Fibroblast of lung (primary cell): ENCODE measurements at places on chromosomes 5 and 9. TPM values are rescaled to one million over a fixed set of nuclear protein-coding genes. Genes with fewer than 3 reads are reported as not detected.

The GFI1B gene
- polyA plus RNA-seq, result 0.02 and 0.06 TPM in 2 replicates

The OSMR gene
- polyA plus RNA-seq, result 80.4 and 189 TPM in 2 replicates

The PIP5K1B gene
- polyA plus RNA-seq, result 0.03 TPM in 1 of 2 replicates, not detected in the other

The RASA1 gene
- 45.8 and 64.0 TPM in 2 replicates for polyA plus RNA-seq

The PGM5 gene
- 42.6 and 65.7 TPM in 2 replicates for polyA plus RNA-seq

The TIMD4 gene
- not detected in 2 replicates for polyA plus RNA-seq

The IL17B gene
- 0.34 TPM in 1 of 2 replicates, not detected in the other for polyA plus RNA-seq

The SIT1 gene
- polyA plus RNA-seq, result 0.07 TPM in 1 of 2 replicates, not detected in the other

The RORB gene
- 0.20 and 0.24 TPM in 2 replicates for polyA plus RNA-seq

The RABGAP1 gene
- 36.2 and 58.6 TPM in 2 replicates for polyA plus RNA-seq

The C5orf46 gene
- polyA plus RNA-seq, result not detected in 2 replicates

The ARHGEF28 gene
- polyA plus RNA-seq, result 2.3 and 3.5 TPM in 2 replicates

DNA sequence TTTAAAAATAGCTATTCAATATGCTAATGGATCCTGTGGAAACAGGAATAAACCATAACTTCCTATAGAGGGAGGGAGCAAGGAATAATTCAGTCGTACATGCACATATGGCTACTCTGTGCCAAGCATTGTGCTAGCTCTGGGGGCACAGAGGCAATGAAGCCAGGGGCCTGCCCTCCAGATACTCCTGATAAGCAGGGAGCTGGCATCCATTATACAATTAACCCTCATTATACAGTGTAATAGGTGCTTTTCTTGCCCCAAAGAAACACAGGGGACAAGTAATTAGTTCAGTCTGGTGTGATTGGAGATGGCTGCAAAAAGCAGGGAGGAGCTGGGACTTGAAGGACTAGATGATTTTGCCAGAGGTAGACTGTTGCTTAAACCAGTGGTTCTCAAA, 200.4 kb downstream of the SREK1 start:
- H3K36me3 ChIP-seq, result no peaks in the 10 kb centered on the region
- no peaks in the 10 kb centered on the region for H3K4me1 ChIP-seq
- H3K27me3 ChIP-seq, result no peaks in the 10 kb centered on the region
- no peak overlapping the region for H3K4me3 ChIP-seq
- H3K27ac ChIP-seq, result no peak overlapping the region

- H3K4me3 ChIP-seq, result no peak overlapping the region
- no peak overlapping the region for H3K27ac ChIP-seq
- peak; percentile 85 for DNase-seq
- H3K4me1 ChIP-seq, result peaks cover 6% of the 10 kb centered on the region
- no peaks in the 10 kb centered on the region for H3K27me3 ChIP-seq
These were observed 127.8 kb downstream of the GNAQ start for GRCh38 chr9:77903666-77904285.

DNA sequence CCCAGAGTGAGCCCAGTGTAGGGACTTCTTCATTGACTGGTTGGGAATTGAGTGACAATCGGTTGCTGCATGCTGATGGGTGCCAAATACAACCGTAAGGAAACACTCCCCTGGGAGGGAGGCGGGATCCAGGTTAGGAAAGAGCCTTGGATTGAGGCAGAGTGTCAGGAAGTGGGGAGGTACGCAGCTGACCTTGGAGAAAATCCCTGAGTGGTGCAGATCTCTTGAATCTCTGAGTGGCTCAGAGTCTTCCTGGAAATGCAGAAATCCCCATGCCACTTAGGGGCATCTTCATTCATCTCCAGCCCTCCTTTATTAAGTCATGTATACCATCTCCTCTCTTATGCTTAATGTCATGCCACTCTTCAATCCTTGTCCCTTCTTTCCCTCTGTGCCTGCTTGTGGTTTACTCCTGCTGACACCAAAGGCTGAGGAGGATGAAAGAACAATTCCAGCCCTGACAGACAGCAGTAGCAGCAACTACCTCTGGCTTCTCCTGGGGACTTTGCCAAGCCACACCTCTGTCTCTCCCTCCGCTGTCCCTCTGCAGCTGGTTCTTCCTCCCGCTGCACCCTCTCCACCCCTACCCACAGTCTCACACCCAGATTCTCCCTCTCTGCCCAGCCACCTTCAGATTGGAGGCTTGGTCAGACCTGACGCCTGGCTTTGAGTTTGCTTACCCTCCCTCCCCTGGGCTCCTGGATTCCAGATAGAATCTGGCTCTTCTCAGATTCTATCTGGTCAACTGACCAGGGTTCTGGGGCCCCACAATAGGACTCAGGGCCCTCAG, 14.1 kb upstream of the LCP2 start:
- no peak overlapping the region for H3K27ac ChIP-seq
- no peaks in the 10 kb centered on the region for H3K36me3 ChIP-seq

DNA sequence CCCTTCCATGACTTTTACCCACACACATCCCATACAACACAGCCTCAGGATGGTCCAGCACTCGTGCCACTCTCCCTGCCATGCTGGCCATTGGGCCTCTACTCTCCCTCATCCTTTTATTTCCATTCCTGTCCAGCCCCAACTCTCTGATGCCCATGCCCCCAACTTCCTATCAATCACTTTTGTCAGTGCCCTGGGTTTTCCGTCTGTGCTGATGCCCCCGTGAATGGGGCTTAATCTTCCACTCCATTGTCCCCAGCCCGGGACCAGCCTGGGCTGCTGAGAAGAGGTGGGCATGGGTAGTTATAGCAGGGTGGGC, 12.6 kb upstream of the ACSL6 start:
- H3K27me3 ChIP-seq, result peaks cover 9% of the 10 kb centered on the region
- no peaks in the 10 kb centered on the region for H3K4me1 ChIP-seq
- no peak overlapping the region for H3K27ac ChIP-seq
- no peak for DNase-seq
- H3K36me3 ChIP-seq, result no peaks in the 10 kb centered on the region

DNA sequence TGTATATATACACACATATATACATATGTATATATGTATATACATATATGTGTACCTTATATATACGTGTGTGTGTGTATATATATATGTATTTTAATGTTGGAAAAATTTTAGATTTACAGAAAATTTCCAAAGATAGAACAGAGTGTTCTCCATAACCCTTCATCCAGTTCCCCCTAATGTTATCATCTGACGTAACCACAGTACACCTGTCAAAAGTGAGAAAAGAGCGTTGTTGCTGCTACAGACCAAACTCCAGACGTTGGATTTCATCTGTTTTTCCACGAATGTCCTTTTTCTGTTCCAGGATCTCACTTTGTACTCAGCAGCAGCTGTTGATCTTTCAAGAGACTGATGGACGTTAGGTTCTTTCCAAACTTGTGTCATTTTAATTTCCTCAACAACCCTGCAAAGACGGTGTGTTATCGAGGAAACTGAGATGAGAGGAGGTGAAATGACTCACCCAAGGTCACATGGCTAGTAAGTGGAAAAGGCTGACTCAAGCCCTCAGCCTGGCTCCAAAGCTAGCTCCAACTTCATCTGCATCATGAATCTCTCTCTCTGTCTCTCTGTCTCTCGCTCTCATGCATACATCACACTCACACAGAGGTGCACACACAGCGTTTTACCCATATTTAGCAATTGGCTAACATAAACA, 17.0 kb upstream of the NTNG2 start:
- H3K27ac ChIP-seq, result no peak overlapping the region
- peak; percentile 64 for DNase-seq
- H3K4me1 ChIP-seq, result no peaks in the 10 kb centered on the region
- H3K36me3 ChIP-seq, result no peaks in the 10 kb centered on the region
- H3K27me3 ChIP-seq, result peaks cover 21% of the 10 kb centered on the region
- H3K4me3 ChIP-seq, result no peak overlapping the region

DNA sequence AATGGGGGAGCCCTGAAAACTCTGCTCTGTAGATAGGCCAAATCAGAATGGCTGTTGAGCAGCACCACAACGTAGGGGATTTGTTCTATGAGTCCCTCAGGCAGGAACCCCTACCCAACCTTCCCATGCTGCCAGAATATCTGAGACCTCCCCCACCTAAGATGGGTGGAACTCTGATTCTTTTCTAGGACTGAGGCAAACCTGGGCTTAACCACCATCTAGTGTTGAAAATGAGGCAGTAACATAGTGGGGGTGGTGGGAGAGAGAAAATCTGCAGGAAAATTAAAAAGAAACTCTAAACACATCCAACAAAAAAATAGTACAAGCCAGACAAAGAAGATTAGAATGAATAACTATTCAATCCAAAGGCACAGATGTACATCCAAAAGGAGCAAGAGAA, 228.4 kb downstream of the ATPSCKMT start:
- no peak overlapping the region for H3K27ac ChIP-seq
- H3K4me1 ChIP-seq, result no peaks in the 10 kb centered on the region
- H3K4me3 ChIP-seq, result no peak overlapping the region
- no peaks in the 10 kb centered on the region for H3K36me3 ChIP-seq
- no peak for DNase-seq

GRCh38 chr5:144468571-144468970, 297.9 kb downstream of the KCTD16 start:
- no peaks in the 10 kb centered on the region for H3K36me3 ChIP-seq
- no peak overlapping the region for H3K4me3 ChIP-seq
- no peaks in the 10 kb centered on the region for H3K4me1 ChIP-seq
- no peaks in the 10 kb centered on the region for H3K27me3 ChIP-seq
- no peak for DNase-seq

DNA sequence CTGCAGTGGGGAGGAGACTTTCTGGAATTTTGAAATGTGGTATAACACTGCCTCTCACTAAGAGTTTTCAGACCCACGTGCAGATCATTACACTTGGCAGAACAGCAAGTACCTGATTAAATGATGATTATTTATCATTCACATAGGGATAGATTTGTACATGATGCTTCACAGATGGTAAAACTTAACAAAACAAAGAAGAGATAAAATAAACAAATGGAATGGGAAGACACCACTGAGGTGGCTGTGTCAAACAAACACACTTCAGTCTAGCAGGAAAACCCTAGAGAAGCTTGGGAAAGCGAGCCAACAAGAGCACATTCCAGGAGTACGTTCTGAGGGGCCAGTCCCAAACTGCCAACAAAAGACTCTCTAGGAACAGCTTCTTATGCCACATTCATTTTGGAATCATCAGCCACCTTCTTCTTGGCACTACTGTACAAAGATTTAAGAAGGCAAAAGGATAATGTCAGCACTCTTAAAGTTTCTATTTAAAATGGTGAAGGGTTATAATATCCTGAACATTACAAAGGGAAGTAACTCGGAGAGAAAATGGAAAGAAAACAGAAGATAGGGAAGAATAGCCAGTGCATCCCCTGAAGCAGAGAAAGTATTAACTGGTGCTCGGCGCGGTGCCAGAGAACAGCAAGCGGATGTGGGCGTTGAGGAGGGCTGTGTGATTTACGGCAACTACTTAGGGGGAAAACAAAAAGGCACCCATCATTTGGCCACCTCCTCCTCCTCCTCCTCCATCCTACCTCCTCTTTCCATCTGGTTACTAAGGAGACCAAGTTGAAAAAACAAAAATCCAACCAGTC, 1.6 kb downstream of the MED27 start:
- H3K27ac ChIP-seq, result peak overlapping the region; percentile 21
- DNase-seq, result peak; percentile 80
- no peaks in the 10 kb centered on the region for H3K27me3 ChIP-seq
- no peaks in the 10 kb centered on the region for H3K36me3 ChIP-seq
- H3K4me1 ChIP-seq, result no peaks in the 10 kb centered on the region

DNA sequence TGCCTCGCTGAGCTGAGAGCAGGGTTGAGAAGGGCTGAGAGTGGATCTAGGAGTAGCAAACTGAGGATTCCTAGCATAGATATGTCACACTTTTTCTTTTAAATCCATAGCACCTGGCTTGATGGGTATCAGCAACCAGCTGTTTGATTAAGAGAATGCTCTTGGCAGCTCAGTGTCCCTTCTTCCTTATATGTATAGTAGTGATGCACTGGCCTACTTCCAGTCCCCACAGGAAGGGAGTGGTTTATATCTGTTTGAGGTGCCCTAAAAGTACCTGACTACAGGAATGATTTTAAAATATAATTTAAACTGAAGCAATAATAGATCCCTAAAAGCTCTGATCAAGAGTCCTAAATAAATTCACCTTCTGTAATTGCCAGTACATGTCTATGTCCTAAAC, 546.8 kb upstream of the ZNF608 start:
- no peaks in the 10 kb centered on the region for H3K27me3 ChIP-seq
- H3K27ac ChIP-seq, result no peak overlapping the region
- no peak overlapping the region for H3K4me3 ChIP-seq
- no peaks in the 10 kb centered on the region for H3K4me1 ChIP-seq
- H3K36me3 ChIP-seq, result no peaks in the 10 kb centered on the region

DNA sequence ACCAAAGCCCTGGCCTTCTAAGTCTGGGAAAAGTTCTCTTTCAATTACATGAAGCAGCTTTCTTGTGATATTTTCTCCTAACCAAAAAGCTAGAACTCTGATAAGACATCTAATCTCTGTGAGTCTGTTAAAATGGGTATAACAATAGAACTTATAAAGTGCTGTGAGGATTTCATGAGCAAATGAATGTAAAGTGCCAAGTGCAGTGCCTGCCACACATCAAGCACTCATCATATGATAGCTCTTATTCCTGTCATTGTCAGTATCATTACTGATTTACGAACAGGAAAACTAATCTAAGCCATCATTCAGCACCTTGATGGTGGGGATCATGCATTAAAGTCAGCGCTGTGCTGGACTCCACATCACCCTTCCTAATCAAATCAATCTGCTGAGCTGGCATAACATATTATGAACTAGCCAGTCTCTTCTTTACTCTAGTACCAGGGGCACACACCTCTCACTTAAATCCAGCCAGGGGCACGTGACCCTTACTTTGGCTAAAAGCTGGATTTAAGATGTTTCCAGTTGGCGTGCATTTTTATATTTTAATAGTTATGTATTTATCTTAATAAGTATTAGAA, 37.3 kb downstream of the YIPF5 start:
- no peak overlapping the region for H3K4me3 ChIP-seq
- H3K27ac ChIP-seq, result no peak overlapping the region
- DNase-seq, result no peak
- no peaks in the 10 kb centered on the region for H3K36me3 ChIP-seq
- H3K27me3 ChIP-seq, result no peaks in the 10 kb centered on the region

- no peaks in the 10 kb centered on the region for H3K36me3 ChIP-seq
- no peaks in the 10 kb centered on the region for H3K27me3 ChIP-seq
- H3K4me3 ChIP-seq, result peak overlapping the region; percentile 53
- no peak overlapping the region for H3K27ac ChIP-seq
These were observed 215.5 kb downstream of the PDZD2 start for GRCh38 chr5:31854181-31855133.

GRCh38 chr5:102666164-102666946, 88.8 kb upstream of the PAM start:
- H3K36me3 ChIP-seq, result no peaks in the 10 kb centered on the region
- no peak overlapping the region for H3K4me3 ChIP-seq
- peak; percentile 61 for DNase-seq
- H3K4me1 ChIP-seq, result peaks cover 2% of the 10 kb centered on the region

- H3K4me1 ChIP-seq, result no peaks in the 10 kb centered on the region
- no peak for DNase-seq
- no peak overlapping the region for H3K4me3 ChIP-seq
- no peaks in the 10 kb centered on the region for H3K36me3 ChIP-seq
- H3K27ac ChIP-seq, result no peak overlapping the region
These were observed 17.4 kb downstream of the LMNB1 start for GRCh38 chr5:126794157-126794828.

- H3K27me3 ChIP-seq, result no peaks in the 10 kb centered on the region
- peak overlapping the region; percentile 78 for H3K4me3 ChIP-seq
- no peaks in the 10 kb centered on the region for H3K36me3 ChIP-seq
These were observed 975 bp upstream of the NXNL2 start for GRCh38 chr9:88533951-88534455.

DNA sequence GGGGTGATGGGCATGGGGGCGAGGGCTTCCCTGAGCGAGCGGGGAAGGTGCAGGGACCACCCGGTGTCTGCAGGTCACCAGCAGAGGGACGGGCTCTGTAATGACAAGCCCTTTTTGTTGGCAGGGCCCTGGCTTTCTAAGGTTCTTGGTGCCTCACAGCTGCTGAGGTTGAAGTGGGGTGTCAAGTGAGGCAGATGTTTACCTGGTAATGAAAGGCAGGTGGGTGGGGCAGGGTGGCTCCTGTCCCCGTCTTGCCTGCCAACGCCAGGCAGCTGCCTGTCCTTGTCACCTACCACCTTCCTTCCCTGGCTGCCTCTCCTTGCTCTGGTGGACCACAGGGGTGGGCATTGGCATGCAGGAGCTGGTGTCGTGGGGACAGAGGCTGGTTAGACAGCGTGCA, 41.0 kb upstream of the SEMA4D start:
- H3K4me3 ChIP-seq, result no peak overlapping the region
- H3K4me1 ChIP-seq, result no peaks in the 10 kb centered on the region
